ENCODE measurements at places on chromosomes 6 and 20. TPM values are rescaled to one million over a fixed set of nuclear protein-coding genes. Genes with fewer than 3 reads are reported as not detected.

Gene TTK
- total RNA-seq, result 22.4 TPM

Gene KIAA1586
- 13.3 TPM for total RNA-seq

DNA sequence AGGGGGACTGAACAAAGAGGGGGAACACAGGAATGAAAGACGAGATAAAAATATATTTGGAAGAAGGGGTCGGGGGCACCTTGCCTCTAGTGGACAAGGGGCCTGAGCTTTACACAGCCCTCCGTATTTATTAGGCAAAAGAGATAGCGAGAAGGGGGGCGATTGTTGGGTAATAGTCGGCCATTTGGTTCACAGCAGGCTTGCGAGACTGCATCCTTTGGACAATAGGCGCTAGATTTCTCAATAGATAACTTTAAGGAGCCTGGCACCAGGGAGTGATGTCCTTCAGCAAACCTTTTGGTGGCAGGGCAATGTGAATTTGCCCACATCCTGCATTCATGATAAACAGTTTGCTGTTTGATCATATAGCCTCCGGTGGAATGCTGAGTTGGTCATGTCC, 3.0 kb upstream of the NANP start:
- H3K4me1 ChIP-seq, result peaks cover 21% of the 10 kb centered on the region
- H3K27ac ChIP-seq, result no peak overlapping the region
- H3K4me3 ChIP-seq, result no peak overlapping the region
- DNase-seq, result no peak
- peaks cover 18% of the 10 kb centered on the region for H3K36me3 ChIP-seq

Gene GTSF1L
- not detected for total RNA-seq

DNA sequence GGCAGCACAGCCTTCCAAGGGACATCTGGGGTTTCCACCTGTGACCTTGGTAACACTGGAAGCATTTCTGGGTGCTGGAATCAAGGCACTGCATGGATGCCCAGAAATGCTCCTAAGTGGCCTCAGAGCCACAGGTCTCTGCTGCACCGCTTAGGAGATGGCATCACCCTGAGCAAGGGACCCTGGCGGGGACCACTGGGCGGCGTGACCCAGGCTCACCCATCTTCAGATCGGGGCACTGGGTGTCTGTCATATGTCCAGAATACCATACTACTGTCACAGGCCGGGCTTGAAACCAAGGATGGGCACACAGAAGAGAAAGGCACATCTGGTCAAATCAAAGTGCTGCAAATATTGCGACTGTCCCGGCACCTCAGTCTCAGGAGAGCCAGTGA, 45.9 kb downstream of the SSR1 start:
- H3K36me3 ChIP-seq, result no peaks in the 10 kb centered on the region
- H3K27ac ChIP-seq, result no peak overlapping the region
- H3K4me3 ChIP-seq, result no peak overlapping the region
- DNase-seq, result no peak
- H3K27me3 ChIP-seq, result peaks cover 11% of the 10 kb centered on the region

Gene PDYN
- total RNA-seq, result not detected

DNA sequence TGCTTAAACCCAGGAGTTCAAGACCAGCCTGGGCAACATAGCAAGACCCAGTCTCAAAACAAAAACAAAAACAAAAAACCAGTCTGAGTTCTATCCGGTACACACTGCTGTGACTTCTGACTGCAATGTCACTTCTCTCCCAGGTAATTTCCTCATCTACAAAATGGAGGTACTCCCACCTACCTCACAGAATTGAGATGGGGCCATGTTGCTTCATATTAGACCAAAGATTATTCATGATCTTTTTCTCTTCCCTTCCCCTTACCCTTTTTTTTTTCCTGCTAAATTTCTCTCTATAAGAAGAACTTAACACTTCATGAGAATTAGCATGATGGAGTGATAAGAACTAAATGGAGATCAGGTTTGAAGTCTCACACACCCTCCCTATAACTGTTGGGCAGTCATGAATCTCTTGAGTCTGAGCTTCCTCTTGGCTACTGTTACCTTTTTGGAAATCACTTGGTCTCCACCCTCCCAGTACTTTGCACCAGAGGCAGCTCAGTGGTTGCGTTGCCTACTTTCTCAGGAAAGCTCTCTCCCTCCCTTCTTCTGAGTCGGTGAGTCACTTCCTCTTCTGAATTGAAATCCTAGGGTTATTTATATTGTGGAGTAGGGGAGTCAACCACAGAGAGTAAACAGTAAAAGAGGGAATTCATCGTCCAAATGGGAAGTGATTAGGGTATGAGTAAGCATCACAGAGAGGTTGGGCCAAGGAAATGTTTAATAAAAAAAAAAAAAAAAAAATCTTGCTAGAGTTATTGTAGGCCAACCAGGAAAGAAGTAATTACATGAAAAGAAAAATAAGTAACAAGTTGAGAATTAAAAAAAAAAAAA, 59.9 kb upstream of the MAP7 start:
- peaks cover 15% of the 10 kb centered on the region for H3K4me1 ChIP-seq
- peak overlapping the region; percentile 54 for H3K27ac ChIP-seq
- H3K4me3 ChIP-seq, result peak overlapping the region; percentile 10
- H3K36me3 ChIP-seq, result peaks cover 40% of the 10 kb centered on the region

DNA sequence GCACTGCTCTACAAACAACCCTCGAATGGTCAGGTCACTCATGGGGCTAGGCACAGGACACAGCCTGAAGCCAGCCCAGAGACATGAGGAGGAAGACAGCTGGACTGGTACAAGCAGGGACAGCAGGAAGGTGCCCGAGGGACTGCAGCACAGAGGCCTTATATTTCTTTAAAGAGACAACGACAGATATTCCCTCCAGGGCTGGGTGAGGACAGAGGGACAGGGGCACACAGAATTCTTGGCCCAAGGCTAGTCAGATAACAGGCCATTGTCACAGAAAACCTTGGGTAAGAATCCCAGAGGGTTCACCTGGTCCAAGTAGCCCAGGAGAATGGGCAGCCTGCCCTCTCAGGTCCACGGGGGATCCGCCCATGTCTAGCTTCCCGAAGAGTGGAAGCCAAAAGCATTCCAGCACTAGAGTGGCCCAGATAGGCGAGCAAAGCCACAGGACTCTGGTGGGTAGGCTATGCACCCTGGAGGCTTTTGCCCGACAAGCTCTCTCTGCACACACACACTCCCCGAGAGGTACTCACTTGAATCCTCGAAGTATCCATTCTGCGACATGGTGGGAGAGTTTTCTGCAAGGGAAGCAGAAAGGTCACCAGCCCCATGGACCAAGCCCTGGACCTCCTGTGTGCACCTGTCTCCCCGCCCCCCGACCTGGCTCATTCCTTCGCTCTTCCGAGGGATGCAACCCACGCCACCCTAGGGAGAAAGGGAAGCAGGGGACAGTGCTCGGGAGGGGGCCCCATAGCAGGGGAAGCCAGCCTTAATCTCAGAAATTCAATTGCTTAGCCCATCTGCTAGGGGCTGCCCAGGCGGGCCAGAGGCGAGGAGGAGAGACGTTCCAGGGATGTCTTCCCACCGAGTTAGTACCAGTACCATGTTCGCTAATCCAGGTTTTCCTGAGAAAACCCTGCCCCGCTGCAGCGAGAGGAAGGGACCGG, 1.7 kb downstream of the SLC4A11 start:
- H3K36me3 ChIP-seq, result no peaks in the 10 kb centered on the region
- peak overlapping the region; percentile 81 for H3K4me3 ChIP-seq
- DNase-seq, result no peak
- peaks cover 8% of the 10 kb centered on the region for H3K4me1 ChIP-seq

Gene NCR2
- total RNA-seq, result not detected

DNA sequence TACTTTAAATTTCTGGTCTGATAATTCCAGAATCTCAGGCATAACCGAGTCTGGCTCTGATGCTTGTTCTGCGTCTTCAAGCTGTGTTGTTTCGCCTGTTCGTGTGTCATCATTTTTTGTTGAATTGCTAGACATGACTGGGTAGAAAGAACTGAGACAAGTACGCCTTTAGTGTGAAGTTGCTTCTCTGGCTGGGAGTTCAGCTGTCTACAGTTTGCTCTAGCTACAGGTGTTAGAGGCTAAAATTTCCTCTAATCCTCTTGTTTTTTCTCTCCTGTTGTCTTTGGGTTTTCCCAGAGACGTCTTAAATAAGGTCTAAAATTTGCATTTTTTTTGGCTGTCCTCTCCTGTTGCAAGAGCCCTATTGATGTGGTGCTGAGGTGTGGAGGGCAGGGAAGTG, 100.3 kb downstream of the FAM50B start:
- no peaks in the 10 kb centered on the region for H3K4me1 ChIP-seq
- no peak overlapping the region for H3K27ac ChIP-seq
- no peak for DNase-seq
- H3K36me3 ChIP-seq, result no peaks in the 10 kb centered on the region
- H3K27me3 ChIP-seq, result peaks cover 45% of the 10 kb centered on the region
- H3K4me3 ChIP-seq, result no peak overlapping the region

Gene GPX5
- not detected for total RNA-seq

Gene TULP1
- total RNA-seq, result not detected

DNA sequence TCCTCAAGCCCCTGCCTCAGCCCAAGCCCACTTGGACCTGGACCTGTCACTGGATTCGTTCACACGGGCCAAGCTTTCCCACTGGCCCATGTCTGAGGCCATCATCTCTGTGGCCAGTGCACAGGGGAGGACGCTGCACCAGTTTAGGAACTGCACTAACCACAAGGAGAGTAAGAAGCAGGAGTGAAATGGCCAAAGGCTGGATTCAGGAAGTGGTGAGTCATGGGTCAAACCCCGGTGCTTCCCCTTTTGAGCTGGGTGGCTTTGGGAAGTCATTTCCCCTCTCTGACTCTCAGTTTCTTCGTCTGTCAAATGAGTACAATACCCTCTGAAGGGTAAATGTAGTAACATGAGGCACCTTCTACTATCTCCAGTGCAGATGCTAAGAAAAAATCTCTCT, 87.9 kb downstream of the CD40 start:
- H3K36me3 ChIP-seq, result no peaks in the 10 kb centered on the region
- no peak overlapping the region for H3K4me3 ChIP-seq
- H3K27ac ChIP-seq, result no peak overlapping the region
- no peak for DNase-seq
- H3K4me1 ChIP-seq, result peaks cover 17% of the 10 kb centered on the region

- H3K36me3 ChIP-seq, result no peaks in the 10 kb centered on the region
- no peak overlapping the region for H3K4me3 ChIP-seq
- H3K27ac ChIP-seq, result no peak overlapping the region
- peaks cover 14% of the 10 kb centered on the region for H3K4me1 ChIP-seq
- no peak for DNase-seq
Observed at GRCh38 chr6:37784585-37784967, 35.0 kb upstream of the ZFAND3 start.

GRCh38 chr6:145839653-145840052, 25.1 kb upstream of the FBXO30 start:
- no peak overlapping the region for H3K4me3 ChIP-seq
- H3K36me3 ChIP-seq, result no peaks in the 10 kb centered on the region
- peaks cover 7% of the 10 kb centered on the region for H3K4me1 ChIP-seq

DNA sequence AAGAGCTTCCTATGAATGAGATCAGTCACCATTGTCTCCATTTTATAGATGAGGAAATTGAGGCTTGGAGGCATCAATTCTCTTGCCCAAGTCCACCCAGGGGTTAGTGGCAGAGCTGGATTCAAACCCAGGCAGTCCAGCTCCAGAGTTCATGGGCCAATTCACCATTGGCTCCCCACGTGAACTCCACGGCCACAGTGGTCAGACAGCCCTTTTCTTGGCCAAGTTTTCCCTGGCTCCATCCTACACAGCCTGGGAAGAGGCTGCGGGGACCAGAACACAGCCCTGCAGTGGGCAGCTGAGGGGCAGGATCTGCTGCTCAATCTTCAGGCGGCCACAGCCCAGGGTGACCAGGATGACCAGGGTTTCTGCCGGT, 20.5 kb downstream of the TGM2 start:
- H3K36me3 ChIP-seq, result no peaks in the 10 kb centered on the region
- H3K4me3 ChIP-seq, result no peak overlapping the region
- DNase-seq, result no peak
- H3K27ac ChIP-seq, result no peak overlapping the region

GRCh38 chr6:125802943-125803377, 12.2 kb downstream of the NCOA7 start:
- no peak overlapping the region for H3K27ac ChIP-seq
- peak; percentile 14 for DNase-seq
- peaks cover 39% of the 10 kb centered on the region for H3K36me3 ChIP-seq
- no peak overlapping the region for H3K4me3 ChIP-seq

DNA sequence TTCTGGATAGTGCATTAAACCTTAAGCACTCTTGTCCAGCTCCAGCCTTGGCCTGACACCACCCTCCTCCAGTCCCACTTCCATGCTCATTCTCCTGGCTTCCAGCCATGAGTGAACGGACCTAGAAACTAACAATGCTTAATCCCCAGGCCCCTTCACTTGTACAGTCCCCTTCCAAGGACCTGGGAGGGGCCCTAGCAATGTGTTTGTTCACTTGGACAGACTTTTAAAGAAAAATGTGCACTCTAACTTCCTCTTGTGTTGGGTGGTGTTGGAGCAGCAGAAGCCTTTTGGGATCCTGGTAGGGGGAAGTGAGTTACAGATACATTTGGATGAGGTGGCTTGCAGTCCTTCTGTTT, 48.9 kb upstream of the CCN6 start:
- no peaks in the 10 kb centered on the region for H3K27me3 ChIP-seq
- peaks cover 19% of the 10 kb centered on the region for H3K4me1 ChIP-seq
- no peak overlapping the region for H3K27ac ChIP-seq
- DNase-seq, result no peak
